ENCODE measurements at places on chromosomes 4 and X.

- DNase-seq = no peak
Measured at GRCh38 chr4:106569146-106570031, 200.8 kb upstream of the GIMD1 start.

DNA sequence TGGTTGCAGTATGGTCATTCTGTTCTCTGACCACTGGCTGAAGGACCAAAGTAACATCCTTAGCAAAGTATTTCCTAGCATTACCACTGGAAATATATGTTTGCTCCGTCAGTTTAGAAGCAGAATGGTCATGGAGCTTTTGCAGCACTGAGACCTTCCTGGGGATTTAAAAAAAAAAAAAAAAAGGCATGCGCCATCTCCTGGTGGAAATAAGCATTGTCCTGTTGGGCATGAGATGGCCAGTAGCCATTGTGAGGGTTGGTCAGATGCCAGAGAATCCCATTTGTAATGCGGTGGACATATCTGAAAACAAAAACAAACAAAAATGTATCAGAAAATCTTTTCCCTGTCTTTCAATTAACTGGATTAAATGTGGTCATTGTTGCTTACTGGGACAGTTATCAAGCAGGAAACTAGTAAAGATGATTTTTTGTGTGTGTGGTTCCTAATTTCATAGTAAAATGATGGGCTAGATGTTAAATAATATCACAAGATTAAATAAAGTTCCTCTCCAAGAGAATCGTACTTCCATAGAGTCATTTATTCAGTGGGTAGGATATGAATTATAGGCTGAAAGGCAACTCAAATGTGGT is 139.6 kb downstream of the SOWAHB start:
- DNase-seq = no peak

DNA sequence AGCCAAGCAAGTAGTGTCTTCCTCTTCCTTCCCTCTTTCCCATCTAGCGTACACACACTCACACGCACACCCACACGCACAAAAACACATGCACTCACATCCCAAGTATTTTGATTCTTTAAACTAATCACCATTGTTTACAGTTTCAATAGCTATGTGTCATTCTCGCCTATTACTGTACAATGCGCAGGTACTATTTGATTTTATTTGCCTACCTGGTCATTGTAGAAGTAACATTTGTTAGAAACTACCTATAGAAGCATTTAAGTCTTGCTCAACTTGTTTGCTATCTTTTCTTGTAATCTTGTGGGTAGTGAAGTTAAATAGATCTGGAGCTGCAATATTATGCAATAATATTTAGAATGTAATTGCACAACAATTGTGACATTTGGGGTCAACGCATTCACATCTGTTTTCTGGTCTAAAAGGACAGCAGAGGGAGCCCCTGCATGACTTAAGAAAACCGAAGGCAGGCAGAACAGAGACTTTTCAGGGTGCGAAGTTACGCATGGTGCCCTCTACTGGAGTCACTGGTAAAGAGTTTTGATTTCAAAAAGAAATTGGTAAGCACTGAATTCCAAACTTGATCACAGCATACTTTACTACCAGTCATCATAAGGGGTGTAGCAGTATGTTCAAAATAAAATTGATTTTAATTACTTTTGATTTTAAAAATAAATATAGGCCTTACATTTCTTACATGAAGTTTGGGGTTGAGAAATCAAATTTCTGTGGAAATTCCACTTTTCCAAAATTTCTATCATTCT is 503.3 kb upstream of the FAM241A start:
- DNase-seq = no peak

GRCh38 chrX:22338740-22339139 is 66.0 kb downstream of the CBLL2 start:
- no peak for DNase-seq

GRCh38 chr4:57265831-57266582 is 155.8 kb upstream of the IGFBP7 start:
- DNase-seq = no peak

- DNase-seq = no peak
Measured at GRCh38 chrX:19194285-19195242, 72.3 kb upstream of the ADGRG2 start.

GRCh38 chr4:2261110-2261852 is 628 bp downstream of the MXD4 start:
- no peak for DNase-seq

DNA sequence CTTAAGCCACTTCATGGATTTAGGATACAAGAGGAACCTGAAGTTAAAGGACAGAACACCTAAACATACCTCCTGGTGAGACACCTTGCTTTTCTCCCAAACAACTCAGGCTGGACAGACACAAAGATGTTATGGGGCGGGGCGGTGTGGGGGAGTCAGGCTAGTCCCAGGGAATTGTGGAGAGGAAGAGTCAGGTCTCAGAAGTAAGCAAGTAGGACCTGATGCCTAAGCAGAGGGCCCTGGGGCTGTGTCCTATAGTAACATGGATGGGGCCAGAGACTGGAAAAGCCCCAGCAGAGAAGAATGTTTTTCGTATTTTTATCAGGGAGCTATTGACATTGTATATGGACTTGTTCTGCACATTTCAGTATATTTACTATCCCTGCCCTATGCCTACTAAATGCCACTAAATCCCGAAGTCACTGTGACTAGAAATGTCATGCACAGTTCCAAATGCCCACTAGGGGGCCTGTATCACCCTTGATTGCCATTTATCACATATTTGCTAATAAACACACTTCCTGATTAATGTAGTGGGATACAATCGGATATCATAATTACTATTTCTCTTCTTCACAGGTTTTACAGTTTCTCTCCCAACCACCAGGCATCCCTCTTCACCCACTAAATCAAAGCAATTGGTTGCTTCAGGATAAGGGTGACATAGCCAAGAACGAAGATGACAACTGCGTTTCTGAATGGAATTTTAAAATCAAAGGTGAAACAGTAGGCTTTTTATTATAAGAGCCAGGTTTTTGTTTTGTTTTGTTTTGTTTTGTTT is 23.8 kb upstream of the ARHGAP10 start:
- no peak for DNase-seq

DNA sequence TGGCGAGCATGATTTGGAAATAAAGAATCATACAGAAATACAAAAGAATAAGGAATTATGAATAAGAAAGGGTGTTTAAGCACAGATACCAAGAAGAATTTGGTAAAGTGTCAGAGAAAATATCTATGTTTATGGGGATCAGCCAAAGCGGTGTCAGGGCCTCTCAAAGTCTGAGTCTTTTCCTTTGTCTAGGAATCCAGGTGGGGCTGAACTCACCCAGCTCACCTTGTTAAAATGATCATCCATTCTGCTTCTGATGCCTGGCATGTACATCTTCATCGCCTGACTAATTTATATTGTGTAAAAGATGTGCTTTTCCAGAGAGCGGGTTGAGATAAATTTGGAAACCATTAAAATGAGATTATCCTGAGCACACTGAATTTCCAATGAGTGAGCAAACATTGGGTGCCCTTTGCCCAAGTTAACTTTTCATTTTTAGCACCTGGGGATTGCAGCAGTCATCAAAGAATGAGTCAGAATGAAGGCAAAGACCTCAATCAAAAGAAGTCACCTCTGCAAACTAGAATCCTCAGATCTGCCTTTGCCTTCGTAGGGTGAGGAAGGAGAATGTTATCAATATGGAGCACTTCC is 141.9 kb upstream of the ANXA3 start:
- DNase-seq = no peak

DNA sequence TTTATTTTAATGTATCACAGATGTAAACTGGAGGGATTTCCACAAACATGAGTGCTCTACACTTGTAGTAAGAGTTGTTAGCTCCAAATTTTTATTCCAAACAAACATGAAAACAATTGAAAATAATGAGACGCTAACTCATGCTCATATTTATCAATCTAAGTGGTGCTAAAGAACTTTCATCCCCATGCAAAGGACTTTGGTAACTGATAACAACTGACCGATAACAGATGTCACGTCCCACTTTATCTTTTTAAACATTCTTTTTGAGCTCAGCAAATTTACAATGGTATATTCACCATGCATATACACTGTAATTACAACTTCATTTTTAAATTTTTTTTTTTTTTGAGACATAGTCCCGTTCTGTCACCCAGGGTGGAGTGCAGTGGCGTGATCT is 15.6 kb upstream of the MAOA start:
- DNase-seq = no peak

GRCh38 chrX:95382799-95383198 is 1301.8 kb upstream of the DIAPH2 start:
- DNase-seq = no peak

DNA sequence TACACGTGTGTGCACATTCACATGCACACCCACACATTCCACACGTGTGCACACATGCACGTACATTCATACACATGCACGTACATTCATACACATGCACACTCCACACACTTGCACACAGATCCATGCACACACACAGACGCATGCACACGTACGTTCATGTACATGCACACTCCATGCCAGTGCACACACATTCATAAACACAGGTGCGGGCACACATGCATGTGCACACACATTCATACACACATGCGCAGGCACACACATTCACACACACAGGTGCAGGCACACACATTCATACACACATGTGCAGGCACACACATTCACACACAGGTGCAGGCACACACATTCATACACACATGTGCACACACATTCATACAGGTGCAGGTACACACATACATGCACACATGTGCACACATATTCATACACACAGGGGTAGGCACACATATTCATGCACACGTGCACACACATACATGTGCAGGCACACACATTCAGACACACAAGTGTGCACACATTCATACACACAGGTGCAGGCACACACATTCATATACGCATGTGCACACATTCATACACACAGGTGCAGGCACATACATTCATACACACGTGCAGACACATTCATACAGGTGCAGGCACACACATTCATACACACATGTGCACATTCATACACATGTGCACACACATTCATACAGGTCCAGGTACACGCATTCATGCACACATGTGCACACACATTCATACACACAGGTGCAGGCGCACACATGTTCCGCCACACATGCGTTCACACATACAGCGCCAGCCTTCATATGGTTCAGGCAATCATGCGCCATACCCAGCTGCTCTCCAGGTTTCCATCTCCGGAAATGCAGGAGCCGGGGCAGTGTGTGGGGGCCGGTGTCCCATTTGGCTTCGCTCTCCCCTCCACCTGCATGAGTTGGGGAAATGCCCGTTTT is 124.8 kb downstream of the HMX1 start:
- no peak for DNase-seq

GRCh38 chr4:38775326-38775725 is 7.5 kb downstream of the TLR10 start:
- DNase-seq = no peak

DNA sequence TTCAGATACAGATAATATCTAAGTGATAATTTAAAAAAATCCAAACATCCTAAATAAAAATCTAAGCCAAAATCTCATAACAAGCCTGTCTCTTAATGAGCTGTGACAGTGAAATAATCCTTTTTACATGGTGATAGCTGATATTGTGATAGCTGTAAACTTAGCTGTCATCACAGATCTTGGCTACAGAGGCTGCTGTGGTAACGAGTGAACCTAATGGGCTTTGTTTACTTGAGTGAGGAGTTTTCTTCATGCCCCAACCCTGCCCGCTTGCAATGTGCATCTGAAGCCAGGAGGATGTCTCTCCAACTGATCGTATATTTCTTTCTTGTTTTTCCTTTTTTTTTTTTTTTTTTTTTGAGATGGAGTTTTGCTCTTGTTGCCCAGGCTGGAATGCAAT is 41.5 kb upstream of the YTHDC1 start:
- no peak for DNase-seq

GRCh38 chrX:21528076-21528475 is 130.1 kb downstream of the KLHL34 start:
- no peak for DNase-seq

GRCh38 chr4:6141554-6141953 is 58.8 kb downstream of the JAKMIP1 start:
- no peak for DNase-seq

GRCh38 chr4:52957835-52958631 is 95.9 kb downstream of the RASL11B start:
- no peak for DNase-seq

DNA sequence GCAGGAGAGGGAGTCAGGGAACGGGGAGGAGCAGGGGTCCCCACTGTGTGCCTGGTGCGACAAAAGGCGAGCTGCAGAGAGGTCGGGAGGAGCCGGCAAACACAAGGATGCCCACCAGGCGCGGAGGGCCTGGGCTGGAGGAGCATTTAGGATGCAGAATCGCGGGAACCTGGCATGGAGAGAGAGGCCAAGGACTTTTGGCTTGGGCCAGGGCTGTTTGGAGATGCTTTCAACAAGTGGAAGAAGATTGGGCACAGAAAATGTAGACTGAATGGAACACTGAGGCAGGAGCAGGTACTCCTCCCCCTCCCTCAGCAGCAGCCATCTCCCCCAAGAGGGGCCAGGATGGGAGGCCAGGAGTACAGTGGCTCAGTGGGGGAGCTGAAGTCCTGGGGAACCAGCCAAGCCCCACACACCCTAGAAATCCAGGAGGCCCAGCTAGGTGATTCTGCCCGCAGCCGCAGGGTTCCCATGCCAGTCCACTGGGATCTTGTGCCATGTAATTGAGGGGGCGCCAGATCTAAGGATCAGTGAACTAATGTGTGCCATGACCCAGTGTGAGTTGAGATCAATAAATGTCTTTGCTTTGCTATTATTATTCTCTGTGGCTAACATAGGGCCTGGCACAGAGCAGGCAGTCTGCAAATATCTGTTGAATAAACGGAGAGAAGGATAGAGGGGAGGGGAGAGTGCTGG is 1.1 kb upstream of the ABLIM2 start:
- no peak for DNase-seq

DNA sequence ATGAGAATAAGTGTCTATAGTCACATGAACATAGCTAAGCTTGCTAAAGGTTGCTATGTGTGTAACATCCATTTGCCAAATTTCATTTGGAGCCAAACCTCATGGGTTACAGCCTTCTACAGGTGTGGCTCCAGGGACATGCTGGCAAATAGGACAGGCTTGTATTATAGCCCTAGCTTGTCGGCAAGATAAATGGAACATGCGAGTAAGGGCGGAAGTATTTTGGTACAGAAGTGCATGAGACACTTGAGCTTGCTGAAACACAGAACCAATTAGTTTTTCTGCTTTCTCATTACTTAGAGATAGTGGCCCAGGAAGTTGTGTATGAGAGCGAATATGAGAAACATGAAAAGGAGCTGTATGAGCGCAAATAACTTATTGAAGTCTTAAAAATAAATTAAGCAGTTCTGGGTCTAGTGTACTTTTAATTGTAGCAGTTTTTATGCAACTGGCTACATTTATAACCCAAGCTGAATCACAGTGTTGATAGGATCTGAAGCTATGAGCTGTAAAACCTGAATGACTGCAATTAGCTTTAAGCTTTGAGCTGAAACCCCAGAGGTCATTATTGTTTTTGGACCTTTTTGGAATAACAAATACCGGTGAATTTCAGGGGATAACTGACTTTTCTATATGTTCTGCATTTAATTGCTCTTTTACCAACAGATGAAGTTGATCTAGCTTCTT is 64.6 kb downstream of the KDM5C start:
- DNase-seq = no peak
